Common myeloid progenitor, CD34-positive (primary cell): ENCODE measurements at places on chromosomes 7 and 10.
A peak's percentile ranks its signal among the peaks of the same experiment; 100 is the strongest.

- no peak for DNase-seq
These were observed 14.8 kb downstream of the CYP26A1 start for GRCh38 chr10:93088466-93088865.

DNA sequence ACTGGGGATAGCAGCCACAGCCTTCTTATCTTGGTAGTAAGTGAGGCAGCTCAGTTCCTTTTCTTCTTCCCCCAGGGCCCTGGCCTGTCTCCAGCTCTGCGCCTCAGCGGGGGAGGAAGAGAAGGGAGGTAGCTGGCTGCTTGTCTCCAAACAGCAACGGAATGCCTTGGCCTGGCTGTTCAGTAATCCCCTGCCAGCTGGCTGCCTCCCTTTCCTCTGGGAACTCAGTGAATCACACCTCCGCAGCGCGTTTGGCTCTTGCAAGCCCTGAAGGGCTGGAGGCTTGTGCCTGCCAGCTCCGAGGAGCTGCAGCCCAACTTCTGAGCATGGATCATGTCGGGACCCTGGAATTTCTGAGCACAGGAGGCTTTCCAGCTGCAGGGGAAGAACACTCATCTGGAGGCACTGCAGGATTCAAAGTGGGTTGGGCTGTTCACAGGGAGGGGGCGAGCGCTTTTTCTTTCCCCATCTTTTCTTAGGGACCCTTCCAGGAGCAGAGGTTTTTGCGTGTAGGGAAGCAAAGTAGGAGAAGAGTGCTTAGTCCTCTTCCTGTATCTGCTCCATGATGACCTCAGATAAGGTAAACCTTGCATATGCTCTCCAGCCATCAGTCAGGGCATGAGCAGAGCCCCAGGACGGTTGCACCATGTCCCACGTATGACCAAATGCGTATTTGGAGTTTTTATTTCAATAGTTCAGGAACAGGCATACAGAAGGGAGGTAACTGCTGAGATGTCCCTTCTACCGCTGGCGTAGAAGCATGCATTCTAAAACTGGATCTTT, 253.2 kb upstream of the INHBA start:
- peak; percentile 79 for DNase-seq

DNA sequence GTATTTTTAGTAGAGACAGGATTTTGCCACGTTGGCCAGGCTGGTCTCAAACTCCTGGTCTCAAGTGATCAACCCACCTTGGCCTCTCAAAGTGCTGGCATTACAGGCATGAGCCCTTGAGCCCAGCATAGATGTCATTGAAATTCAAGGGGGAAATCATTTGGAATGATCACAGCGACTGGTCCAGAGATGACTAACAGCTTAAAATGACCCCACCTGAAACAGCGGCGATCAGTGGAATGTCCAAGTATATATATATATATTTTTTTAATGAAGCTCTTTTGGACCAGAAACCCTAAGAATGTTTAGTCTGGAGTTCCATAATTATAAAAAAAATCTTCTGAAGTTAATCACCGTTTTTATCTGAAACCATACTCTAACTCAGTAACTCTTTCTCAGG, 12.5 kb upstream of the AKR1E2 start:
- no peak for DNase-seq

- no peak for DNase-seq
These were observed 191.3 kb downstream of the MYOF start for GRCh38 chr10:93290661-93291354.

GRCh38 chr7:139330333-139331030, 10.7 kb upstream of the FMC1 start:
- no peak for DNase-seq

DNA sequence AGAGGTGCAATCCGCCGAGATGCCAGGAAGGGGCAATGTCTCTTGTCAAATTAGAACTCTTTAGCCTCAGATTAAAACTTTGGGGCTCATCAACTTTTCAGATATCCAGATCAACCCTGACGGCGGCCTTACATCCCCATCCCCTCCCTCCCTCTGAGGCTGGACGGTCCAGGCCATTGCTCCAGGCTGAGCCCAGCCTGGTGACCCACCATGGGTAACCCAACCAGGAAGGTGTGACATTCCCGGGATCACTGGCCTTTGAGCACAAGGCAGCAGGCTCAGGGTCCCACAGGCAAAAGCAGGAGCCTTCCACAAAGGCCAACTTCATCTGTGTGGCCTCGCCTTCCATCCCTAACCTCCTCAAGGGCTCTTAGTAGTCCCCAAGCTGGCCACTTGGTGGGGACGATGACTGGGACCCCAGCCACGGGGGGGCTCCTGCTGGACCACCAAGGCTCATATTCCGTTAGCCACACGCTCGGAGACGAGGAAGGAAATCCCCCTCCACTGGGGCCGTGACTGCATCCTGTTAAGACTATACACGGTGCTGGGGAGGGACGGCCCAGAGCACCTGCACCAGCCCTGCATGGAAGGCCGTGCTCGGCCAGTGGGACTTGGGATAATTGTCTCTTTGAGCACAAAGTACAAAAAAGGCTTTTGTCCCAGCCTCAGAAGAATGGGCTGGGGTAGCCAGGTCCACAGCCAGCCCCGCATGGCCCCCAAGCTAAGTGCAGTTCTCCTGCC, 62.8 kb downstream of the ZRANB1 start:
- no peak for DNase-seq

DNA sequence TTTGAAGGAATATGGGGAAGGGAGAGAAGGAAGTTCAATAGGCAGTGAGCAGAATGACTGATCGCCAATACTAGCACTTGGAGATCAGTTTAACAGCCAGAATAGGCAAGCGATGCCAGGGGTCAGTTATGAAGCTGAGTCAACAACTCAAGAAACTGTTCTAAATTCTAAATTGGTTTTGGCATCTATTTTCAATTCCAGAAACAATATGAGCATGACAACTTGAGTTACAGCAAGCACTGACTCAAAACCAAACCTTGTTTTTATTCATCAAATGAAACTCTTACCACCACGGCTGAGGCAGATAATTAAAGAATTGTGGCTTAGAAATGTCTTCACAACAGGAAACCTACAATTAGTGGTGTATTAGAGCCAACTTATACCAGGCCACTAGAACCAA, 180.5 kb upstream of the ASAH2 start:
- no peak for DNase-seq

- peak; percentile 19 for DNase-seq
These were observed 24.6 kb upstream of the INMT start for GRCh38 chr7:30727061-30727945.

- DNase-seq: no peak
These were observed 158.6 kb upstream of the MAGI2 start for GRCh38 chr7:79612022-79612421.

DNA sequence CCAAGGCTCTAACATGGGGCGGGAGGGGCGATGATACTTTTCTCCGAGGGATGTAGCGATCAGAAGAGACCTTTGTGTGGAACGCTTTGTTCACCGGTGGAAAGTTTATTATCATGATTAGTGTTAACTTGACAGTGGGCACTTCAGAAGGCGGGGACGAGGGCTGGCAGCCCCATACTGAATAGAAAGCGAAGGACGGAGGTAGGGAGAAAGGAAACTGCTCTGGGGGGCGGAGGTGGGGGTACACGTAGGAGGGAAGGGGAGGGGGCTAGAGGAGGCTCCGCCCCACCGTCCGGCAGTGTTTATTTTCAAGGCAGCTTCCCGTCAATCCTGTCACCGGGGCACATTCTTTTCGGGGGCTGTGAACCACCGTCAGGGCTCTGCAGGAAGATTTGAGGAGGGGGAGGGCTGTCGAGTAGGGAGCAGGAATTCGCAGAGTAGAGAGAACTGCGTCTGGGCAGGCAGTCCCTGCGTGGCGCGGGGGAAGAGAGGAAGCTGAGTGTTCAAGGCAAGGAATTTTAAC, 9.4 kb upstream of the NKX2-3 start:
- peak; percentile 81 for DNase-seq

DNA sequence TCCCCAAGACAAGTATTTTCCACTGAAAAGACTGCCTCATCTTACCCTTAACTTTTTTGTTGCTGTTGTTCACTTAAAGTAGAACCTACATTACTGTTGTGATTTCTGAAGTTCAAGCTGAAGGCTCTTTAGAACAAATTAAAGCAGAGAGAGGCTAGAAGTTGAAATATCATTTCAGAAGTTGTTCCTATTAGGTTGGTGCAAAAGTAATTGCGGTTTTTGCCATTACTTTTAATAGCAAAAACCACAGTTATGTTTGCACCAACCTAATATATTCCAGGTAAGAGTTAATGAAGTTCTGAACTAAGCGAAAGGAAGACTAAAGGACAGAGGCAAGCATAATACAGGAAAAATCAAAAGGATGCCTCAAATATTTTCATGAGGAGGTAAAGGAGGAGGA, 153.7 kb downstream of the CACNA2D1 start:
- DNase-seq: no peak

GRCh38 chr10:125076891-125077541, 83.3 kb downstream of the CTBP2 start:
- no peak for DNase-seq

GRCh38 chr7:29090151-29090805, 56.1 kb downstream of the CPVL start:
- no peak for DNase-seq

DNA sequence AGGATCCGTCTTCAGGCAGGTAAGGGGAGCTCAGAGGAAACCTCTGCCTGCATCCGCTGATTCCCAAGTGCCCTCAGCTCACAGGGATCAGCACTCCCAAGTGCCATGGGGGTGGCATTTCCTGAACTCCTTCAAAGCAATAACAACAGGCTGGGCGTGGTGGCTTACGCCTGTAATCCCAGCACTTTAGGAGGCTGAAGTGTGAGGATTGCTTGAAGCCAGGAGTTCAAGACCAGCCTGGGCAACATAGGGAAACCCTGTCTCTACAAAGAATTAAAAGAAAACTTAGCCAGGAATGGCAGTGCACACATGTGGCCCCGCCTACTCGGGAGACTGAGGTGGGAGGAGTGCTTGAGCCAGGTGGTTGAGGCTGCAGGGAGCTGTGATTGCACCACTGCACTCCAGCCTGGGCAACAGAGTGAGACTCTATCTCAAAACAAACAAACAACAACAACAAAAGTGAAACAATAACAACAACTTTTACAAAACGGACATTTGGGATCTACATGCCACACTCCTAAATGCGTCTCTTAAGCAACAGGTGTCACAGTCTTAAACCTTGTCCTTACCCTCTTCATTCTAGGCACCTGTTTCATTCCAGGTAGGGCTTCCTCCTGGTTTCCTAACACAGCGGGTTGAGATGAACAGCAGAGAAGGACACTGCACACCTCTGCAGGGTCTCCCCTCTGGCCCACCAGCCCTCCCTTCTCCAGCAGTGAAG, 73.8 kb downstream of the PAXIP1 start:
- no peak for DNase-seq

DNA sequence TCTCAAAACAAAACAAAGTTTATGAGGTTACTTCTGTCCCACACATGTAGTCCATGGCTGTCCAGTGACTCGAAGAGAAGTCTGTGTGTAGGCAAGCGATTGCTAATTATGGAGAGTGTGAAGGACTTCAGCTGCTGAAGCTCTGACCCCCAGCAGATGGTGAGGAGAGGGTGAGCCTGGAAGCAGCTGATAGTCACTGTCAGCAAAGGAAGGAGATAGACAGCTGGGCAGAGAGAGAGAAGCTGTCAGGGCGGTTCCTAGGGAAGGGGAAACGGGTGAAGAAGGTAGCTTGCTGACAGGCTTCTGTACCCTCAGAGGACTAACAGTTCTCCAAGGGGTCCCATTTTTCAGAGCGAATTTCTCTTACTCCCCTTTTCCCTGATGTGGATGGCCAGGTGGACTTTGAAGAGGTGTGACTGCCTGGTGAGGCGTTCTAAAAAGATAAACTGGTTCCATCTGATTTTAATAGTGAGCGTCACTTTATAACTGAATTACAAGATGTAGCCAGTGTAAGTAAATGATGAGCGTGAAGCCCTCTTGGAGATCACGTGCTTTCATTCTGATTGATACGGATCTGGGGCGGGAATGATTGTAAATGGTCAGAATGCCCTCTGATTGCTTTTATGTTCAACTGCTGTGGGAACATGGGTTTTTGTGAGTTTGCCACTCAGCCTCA, 12.1 kb downstream of the ZSCAN21 start:
- no peak for DNase-seq

DNA sequence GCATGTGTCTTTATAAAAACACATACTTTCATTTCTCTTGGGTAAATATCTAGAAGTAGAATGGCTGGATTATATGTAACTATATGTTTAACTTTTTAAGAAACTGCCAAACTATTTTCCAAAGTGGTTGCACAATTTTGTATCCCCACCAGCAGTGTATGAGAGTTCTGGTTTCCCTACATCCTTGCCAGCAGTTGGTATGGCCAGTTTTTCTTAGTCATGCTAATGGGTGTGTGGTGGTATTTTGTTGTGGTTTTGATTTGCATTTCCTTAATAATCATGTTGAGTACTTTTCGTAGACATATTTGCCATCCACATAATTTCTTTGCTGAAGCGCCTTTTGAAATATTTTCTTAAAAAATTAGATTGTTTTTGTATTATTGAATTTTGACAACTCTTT, 60.3 kb downstream of the NEUROG3 start:
- peak; percentile 28 for DNase-seq

- no peak for DNase-seq
These were observed 8.7 kb upstream of the SP8 start for GRCh38 chr7:20795361-20795760.

DNA sequence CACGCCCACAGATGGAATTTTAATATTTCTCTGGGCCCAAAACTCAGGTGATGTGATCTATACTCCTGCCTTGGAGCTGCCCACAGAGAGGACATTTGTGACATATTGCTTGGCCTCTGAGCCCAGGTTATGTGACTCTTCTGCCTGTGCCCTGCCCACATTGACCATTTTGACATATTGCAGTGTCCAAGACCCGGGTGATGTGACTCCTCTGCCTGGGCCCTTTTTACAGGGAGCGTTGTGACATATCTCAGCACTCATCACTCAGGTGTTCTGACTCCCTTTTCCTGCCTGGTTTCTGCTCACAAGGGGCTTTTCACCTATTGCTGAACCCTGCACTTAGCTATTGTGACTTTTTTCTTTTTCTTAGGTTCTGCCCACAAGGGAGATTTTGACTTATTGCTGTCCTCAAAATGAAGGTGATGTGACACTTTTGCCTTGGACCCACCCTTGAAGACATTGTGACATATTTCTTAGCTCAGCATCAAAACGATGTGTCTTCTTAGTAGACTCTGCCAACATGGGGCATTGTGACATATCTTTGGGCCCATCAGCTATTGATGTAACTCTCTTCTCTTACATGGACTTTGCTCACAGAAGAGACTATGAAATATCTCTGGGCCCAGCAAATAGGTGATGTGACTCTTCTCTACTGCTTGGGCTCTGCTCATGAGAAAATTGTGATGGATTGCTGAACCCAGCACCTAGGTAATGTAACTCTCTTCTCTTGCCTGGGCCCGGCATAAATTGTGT, 11.0 kb upstream of the ZNF107 start:
- DNase-seq: no peak

GRCh38 chr7:72710983-72711382, 117.0 kb downstream of the TYW1B start:
- peak; percentile 22 for DNase-seq
